CD4-positive, alpha-beta T cell treated with Interleukin-21 for 1 hour (primary cell): ENCODE measurements at places on chromosomes 7 and 10.

DNA sequence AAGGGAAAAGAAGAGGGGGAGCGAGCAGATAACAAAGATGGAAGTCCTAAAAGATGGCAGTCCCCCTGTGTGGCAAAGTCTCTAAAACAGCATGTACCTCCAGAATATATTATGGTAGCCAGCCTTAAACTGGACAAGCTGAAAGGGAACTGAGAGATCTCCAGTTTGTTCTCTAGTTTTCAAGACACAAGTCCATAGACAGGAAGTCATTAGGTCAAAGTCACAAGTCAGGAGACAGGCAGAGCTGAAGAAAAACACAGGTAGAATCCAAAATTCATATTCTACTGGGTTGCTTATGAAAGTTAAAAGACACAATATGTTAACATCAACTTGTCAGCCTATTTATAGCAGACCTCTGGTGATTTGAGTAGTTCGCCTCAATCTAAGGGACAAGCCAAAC, 38.7 kb downstream of the FAM107B start:
- no peak for DNase-seq

DNA sequence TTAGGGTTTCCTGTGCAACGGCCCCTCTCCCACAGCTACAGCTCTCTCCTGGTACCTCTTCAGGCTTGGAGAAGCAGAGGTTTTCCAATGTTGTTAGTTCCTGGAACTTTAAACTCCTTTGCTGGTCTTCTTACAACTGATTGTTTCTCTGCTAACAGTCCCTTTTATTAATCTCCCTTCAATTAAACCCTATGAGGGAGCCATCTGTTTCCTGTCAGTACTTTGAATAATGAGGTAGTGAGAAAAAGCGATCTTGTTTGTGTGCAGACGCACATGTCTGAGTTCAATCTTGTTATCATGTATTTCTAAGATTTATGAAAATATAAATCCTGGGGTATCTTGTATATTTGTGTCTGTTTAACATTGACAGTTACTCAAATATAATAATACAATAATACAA, 102.4 kb downstream of the MDFIC start:
- no peak for DNase-seq

- DNase-seq: no peak
Observed at GRCh38 chr10:19250546-19250945, 201.9 kb downstream of the MALRD1 start.

- DNase-seq: no peak
Observed at GRCh38 chr10:86291616-86292340, 74.8 kb downstream of the GRID1 start.

DNA sequence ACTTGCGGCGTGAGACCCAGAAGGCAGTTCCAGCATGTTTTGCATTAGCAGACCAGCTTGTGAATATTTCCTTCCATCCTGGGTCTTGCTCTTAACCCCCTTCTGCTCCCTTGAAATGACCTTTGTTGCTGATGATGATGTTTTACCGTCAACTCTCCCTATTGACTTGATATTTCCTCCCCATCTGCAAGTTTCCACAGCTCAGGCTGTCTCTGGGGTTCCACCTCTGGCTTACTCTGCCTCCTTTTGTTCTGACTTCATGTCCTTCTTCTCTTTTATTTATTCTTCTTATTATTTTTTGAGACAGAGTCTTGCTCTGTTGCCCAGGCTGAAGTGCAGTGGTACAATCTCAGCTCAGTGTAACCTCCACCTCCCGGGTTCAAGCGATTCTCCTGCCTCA, 17.2 kb downstream of the BAMBI start:
- no peak for DNase-seq

- DNase-seq: no peak
Observed at GRCh38 chr10:73803680-73804286, 7.6 kb downstream of the NDST2 start.

DNA sequence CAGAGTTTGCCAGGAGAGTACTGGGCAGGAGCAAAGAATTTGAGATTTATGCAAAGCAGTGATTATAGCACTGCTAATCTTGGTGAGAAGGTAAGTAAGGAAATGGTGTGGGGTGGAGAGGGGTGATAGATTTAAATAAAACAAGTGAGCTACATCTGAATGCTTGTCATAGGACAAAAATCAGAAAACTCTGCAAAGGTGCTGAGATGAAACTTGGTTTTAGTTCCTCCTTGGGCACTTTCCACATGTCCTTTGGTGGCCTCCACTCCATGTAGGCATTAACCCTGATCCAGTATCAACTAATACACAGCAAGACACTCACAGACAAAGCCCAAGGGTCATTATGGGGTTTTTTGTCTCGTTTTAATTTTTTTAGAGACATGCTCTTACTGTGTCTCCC, 25.7 kb upstream of the FAM107B start:
- no peak for DNase-seq

DNA sequence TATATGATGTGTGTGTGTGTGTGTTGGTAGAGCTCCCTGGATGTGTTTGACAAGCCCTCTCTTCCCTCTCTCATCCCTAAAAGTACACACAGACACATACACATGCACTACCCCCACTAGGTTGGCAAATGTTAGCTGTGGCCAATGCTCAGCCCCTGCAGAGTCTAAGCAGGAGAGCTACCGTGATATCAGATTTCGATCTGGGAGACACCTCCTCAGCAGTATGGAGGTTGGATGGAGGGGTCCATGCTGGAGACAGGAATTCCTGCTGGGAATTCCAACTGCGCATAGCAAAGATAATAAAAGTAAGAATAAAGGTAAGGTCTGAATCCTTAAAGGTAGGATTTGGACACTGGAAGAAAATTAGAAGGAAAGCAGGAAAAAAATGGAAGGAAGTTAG, 85.7 kb downstream of the C10orf90 start:
- no peak for DNase-seq

- no peak for DNase-seq
Observed at GRCh38 chr10:75402486-75403143, 1.1 kb upstream of the ZNF503 start.

GRCh38 chr10:69107699-69108098, 16.3 kb upstream of the VPS26A start:
- no peak for DNase-seq

DNA sequence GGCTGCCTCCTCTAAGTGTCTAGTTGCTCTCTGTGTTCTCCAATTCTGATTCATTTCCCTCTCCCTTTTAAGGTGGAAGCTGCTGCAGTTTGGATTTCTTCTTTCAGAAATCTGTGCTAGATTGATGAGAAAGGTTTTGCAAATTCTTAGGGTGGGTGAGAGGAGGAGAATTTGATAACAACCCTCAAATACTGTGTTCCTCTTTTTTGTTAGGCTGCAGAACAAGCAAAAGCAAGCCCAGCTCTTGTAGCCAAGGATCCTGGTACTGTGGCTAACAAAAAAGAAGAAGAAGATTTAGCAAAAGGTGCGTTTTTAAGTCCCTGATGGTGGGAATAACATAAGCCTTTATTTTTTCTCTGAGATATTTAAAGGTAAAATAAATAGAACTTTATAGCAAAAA, 49.1 kb downstream of the STAM start:
- DNase-seq: no peak

DNA sequence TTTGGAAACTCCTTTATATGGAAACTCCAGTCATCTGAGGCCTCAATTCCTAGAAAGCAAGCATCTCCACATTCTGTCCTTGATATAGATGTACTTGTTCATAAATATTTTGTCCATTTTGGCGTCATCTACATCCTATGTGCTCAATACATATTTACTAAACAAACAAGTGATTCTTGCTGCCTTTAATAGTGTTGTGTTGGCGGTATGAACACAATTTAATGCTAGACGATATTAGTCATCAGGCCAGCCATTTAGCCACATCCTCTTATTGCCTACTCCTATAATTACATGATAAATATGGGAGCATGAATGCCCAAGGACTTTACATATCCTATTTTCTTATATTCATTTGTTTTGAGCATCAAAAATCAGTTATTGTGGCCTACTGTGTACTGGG, 18.5 kb upstream of the IFRD1 start:
- DNase-seq: no peak

GRCh38 chr7:158818325-158819213, 10.7 kb downstream of the ESYT2 start:
- peak; percentile 89 for DNase-seq

DNA sequence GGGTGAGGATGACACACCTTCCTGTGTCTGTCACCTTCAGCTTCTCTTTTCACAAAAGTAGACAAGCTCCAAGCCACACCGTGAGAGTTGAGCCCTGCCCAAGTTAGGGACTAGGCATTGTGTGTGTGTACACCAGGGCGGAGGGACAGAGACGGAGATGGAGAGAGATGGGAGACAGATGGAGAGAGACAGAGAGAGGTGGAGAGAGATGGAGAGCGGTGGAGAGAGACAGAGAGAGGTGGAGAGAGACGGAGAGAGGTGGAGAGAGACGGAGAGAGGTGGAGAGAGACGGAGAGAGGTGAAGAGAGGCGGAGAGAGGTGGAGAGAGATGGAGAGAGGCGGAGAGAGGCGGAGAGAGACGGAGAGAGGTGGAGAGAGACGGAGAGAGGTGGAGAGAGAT, 207.0 kb downstream of the DNAJB6 start:
- DNase-seq: no peak

DNA sequence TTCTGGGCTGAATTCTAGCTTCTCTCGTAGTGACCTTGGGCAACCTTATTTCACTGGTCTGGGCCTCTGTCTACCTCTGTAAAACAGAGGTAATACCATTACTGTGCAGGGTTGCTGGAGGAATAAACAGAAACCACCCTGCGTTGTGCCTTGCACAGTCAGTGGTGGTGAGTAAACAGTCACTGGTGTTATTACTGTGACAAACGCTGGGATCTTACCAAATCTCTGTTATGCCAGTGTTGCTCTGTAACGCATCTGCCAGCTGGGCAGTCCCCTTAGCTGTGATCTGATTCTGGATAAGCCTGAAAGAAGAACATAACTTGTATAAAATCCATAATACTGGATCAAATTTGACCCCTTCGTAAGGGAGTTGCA, 49.4 kb downstream of the NOD1 start:
- DNase-seq: no peak

DNA sequence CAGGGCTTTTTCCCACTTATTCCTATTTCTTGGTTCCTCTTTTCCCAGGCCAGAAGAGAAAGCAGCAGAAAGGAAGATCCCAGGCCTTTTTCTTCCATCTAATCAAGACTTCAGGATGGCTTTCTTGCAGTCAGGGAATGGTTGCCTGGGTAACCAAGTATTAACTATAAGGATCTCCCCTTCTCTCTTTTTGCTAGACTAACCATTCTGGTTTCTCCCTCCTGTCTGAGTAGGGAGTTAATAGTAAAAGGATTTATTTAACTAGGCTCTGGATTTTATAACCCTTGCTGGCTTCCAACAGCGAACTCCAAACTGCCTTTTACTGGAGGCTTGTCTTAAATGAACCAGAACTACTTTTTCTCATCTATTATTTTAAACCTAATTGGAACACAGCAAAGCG, 90.4 kb downstream of the GRM8 start:
- no peak for DNase-seq

- DNase-seq: no peak
Observed at GRCh38 chr10:63173468-63174232, 40.5 kb downstream of the NRBF2 start.

- DNase-seq: no peak
Observed at GRCh38 chr7:24707988-24708615, 49.2 kb downstream of the GSDME start.

DNA sequence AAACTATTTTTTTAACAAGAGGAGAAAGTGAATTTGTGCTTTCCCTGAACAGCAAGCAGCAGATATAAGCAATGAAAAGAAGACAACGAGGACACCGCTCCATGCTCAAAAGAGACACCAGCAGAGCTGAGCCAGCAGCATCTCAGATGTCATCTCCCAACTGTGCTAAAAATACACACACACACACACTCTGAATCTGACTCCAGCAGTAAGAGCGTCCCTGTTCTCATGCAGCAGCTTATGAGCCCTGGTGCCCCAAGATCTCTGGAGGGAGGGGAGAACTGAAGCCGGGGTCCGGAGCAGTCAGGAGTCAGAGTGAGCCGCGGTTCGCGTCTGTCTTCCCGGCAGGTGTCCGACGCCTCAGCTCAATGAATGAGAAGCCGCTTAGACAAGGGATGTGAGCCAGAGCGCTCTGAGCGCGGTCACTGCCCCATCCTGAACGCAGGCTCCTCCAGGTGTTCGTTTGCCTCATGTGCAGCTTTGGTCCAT, 49.2 kb downstream of the SVIL start:
- DNase-seq: no peak

GRCh38 chr7:116228241-116228640, 17.9 kb downstream of the TES start:
- no peak for DNase-seq

GRCh38 chr10:86200269-86200668, 166.3 kb downstream of the GRID1 start:
- DNase-seq: no peak

- DNase-seq: no peak
Observed at GRCh38 chr10:71821909-71822763, 28.9 kb downstream of the PSAP start.

DNA sequence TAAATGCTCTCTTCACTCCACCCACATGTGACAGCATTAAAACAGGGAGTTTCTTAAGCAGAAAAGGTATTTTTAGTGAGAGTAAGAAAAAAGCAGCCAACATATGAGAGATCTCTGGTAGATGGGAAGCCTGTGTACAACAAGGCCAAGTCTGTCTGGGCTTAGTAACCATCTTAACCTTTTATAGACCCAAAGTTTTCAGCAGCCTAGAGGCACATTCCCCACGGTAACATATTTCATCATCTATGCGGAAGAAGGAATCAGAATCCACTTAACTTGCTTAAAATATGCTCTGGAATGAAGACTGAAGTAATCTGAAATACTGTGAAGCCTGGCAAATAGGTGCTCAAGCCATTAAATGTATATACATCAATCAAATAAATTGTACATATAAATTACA, 127.8 kb downstream of the RAPGEF5 start:
- no peak for DNase-seq

- no peak for DNase-seq
Observed at GRCh38 chr10:91411621-91412020, 1.5 kb downstream of the HECTD2 start.

DNA sequence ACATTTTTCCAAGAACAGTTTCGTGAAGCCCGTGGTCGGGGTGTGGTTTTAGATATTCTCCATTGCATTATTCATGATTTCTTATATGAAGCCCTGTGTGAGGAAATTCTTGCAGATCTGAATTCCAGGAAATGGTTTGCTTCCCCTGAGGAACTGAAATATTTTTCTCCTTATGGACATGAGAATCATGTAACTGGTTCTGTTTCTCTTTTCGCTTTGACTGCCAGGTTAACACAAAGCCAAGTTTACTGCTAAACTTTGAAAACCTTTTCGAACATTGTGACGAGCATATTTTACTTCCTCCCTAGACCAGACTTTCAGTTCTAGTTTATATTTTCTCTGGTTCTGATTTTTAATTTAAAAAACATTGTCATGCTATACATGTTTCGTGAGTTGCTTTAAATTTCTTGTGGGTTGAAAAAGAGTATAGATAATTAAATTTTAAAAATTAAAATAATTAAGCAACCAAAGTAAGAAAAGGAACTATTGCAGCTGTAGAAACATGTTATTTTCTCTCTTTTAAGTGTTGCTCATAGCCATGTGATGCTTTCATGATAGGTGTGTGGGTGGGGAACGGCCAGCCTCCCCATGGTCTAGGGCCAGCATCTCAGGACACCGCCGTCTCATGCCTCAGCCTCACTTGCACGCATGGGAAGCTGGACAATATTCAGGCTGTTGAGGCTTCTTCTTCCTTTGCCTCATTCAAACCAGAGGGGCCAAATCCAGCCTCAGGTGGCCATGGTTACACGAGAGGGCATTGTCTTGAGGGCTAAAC, 97.1 kb downstream of the CREB5 start:
- no peak for DNase-seq
